ENCODE measurements at places on chromosomes 6 and 20. TPM values are rescaled to one million over a fixed set of nuclear protein-coding genes. Genes with fewer than 3 reads are reported as not detected.

- no peak for ATAC-seq
These were observed 35.1 kb upstream of the RNF144B start for GRCh38 chr6:18352001-18352400.

DNA sequence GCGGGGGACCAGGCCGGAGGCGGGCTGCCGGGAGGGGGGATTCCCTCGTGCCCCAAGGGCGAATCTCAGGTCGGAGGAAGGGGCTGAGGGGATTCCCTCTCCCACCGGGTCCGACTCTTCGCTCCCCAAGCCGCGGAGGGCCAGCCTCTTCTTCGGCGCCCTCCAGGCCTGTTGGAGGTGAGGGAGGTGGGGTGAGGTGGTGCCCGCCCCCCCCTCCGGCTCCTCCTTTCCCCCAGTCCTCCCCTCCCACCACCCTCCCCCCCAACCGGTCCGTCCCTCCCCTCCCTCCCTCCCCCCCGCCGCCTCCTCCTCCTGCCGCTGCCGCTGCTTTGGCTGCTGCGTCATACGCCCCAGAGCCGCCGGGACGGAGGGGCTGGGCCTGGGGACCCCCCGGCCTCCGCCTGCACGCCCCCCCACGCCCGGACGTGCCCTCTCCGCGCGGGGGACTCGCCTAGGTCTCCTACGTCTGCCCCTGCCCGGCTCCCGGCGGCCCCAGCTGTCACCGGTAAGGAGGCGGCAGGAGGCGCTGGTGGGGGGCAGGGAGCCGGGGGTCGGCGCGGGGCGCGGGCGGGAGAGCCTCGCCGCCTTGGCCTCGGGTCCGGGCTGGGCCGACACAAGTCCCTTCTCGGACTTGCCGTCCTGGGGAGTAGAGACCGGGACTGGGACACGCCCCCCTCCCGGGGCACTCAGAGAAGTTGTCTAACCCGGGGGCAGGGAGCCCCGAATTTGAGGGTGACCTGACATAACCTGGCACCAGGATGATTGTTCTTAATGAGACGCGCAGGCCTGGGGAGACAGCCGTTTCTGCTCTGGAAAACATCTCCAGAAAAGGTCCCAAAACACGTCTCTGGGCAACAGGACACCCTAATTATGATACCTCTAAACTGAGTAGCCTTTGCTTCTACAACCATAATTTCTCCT, at the start of gene PHF1:
PHF1 (plus strand) TSS at position 304 of the 921 bp plus-strand sequence. CDS start 1,250 bp downstream, outside the sequence.
- peak; percentile 45 for ATAC-seq

DNA sequence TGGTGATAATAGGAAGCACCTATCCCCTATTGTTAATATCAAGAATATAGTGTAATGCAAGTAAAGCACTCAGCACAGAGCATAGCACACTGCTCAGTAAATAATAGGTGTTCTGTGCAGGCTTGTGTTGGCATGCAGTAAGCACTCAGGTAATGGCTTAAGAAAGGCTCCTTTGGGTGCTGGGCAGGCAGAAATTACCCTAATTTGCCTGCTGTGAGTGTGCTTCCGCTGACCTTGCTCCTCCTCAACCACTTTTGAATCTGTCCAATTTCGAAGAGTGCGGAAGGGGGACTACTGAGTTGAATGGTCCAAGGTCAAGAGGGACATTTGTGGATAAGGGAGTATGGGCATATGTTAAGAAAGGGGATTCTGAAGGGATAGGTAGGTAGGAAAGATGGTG, 15.4 kb downstream of the SRSF3 start:
- no peak for ATAC-seq

GRCh38 chr6:42987533-42988451, 3.4 kb downstream of the PPP2R5D start:
- no peak for ATAC-seq

DNA sequence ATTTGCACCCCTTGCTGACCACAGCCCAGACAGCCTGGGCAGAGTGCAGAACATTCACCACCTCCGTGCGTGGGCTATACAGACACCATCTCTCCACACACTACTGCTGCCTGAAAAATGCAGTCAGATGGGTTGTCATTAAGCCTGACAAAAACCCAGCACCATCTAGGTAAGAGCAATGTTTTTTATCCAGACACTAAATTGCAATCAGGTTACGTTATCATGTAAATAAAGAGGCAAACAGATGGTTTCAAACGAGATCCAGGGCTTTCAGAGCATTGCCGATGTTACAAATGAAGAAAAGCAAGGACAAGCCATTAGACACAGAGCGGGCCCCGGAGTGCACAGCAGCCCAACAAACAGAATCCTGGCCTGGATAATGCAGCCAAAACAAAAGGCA, 269.6 kb downstream of the PKHD1 start:
- peak; percentile 39 for ATAC-seq

GRCh38 chr6:11224252-11224965, 8.1 kb downstream of the NEDD9 start:
- no peak for ATAC-seq

- ATAC-seq: no peak
These were observed 49.2 kb downstream of the MRAP2 start for GRCh38 chr6:84082689-84083265.

DNA sequence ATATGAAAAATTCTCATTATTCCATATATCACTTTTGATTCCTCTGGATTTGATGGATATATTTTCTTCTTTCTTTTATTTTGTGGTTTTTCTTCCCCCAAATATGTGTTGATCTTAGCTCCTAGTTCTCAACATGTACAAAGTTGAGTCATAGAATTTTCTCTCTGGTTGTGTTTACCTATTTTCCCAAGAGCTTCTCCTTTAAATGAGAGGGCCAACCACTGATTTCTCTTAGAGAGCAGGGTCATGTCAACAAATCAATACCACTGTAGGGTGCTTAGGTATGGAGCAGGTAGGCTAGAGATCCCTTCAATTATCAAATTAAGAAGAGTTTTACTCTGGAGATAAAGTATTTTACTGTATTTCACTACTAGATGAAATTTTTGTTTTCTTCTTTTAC, 145.7 kb downstream of the BMP5 start:
- no peak for ATAC-seq

GRCh38 chr20:56795492-56795891, 166.4 kb downstream of the TFAP2C start:
- ATAC-seq: no peak

GRCh38 chr6:157758516-157759023, 64.5 kb upstream of the SNX9 start:
- no peak for ATAC-seq

DNA sequence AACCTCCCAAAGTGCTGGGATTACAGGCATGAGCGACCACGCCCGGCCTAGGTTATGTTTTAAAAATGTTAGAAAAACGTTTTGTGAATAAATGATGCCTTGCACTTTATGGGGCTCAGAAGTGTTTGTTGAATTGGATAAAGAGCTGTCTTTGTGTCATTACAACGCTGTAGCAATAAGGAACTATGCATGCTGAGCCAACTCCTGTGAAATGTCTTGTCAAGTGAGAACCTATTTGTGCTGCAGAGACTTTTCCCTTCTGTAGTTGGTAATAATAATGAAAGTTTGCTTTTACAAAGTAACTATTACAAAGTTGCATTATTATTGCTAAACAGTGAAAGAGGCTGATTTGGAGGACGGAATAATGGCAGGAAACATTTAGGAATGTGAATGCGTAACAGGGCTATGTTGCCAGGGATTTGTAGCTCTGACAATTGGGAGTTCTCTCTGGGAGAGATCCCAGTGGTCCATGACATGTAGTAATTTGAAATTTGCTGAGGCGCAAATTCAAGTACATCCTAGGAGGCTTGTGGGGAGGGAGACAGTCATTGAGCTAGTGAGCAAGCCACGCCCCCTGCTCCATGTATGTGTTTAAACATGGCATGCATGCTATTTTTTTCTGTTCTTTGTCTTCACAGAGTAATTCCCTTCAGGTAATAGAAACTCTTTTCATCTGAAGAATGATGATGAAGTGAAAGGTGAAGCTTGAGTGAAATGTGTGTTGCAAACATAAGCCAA, 16.8 kb upstream of the BICRAL start:
- no peak for ATAC-seq

- ATAC-seq: no peak
These were observed 42.9 kb downstream of the UQCC1 start for GRCh38 chr20:35368666-35369423.

DNA sequence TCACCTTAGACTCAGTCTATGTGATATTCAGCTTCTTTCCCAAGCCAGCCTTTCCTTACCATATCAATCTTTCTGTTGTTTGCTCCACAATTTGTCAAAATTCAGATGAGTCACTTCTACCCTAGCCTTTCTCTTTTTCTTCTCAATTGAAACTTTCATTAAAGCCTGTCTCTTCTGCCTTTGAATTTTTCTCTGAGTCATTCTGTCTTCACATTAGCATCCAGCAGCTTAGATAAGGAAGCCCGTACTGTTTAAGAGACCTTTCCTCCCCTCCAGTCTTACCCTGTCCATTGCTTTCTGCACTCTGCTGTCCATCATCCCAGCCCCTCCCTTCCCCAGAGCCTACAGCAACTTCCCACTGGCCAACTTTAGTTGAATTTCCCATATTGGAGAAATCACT, 34.9 kb upstream of the RALGAPA2 start:
- no peak for ATAC-seq

DNA sequence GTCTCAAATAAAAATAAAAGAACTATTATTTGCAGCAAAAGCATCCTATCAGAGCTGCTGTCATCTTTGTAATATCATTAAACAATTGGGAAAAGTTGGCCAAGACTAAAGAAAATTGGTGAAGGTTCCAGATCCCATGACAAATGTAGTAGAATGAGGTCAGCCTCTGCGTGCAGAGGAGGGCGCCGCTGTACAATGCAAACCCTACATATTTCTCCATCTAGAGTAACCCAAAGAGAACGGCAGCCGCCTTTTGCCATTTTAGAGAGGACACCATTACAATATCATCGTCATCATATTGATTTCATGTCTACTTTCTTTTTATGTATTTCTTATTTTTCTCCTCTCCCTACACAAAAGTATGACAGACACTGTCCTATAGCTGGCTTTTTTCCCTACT, 59.5 kb downstream of the ZMYND8 start:
- ATAC-seq: no peak

DNA sequence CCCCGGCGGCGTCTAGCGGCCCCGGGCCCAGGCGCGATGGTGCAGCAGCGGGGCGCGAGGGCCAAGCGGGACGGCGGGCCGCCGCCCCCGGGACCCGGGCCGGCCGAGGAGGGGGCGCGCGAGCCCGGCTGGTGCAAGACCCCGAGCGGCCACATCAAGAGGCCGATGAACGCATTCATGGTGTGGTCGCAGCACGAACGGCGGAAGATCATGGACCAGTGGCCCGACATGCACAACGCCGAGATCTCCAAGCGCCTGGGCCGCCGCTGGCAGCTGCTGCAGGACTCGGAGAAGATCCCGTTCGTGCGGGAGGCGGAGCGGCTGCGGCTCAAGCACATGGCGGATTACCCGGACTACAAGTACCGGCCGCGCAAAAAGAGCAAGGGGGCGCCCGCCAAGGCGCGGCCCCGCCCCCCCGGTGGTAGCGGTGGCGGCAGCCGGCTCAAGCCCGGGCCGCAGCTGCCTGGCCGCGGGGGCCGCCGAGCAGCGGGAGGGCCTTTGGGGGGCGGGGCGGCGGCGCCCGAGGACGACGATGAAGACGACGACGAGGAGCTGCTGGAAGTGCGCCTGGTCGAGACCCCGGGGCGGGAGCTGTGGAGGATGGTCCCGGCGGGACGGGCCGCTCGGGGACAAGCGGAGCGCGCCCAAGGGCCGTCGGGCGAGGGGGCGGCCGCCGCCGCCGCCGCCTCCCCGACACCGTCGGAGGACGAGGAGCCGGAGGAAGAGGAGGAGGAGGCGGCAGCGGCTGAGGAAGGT, 715 bp downstream of the SOX12 start:
- ATAC-seq: no peak

- ATAC-seq: no peak
These were observed 152.7 kb downstream of the LY86 start for GRCh38 chr6:6741264-6741663.

DNA sequence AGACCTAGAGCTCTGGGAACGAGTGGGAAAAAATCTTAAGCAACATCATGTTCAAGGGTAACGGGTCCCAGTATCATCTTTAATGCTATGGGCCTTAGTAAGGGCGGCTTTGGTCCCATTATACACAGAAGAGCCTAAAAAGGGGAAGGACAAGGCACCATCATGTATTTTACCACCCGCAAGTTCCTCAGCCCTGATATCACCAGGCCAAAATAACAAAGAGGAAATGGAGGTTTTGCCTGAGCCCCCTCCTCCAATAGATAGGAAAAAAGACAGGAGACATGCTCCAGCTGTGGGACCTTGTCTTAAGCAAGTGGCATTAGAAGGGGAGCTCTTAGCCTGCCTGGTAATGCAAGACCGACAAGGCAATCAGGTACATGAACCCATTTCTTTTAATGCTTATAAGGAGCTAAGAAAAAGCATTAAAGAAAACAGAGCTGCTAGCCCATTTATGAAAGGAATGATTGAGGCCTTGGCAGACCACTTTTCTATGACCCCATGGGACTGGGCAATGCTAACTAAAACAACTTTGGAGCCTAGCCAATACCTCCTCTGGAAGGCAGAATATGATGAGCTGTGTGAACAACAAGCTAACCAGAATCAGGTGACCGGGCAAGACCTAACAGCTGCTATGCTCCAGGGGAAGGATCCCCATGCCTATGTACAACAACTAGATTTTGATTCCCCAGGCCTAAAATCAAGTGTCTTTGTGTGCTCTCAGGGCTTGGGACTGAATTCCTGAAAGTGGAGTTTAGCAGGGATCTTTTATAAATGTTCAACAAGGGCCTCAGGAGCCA, 23.2 kb downstream of the HLA-DPA1 start:
- no peak for ATAC-seq

GRCh38 chr6:138891255-138891986, 95.5 kb downstream of the ECT2L start:
- ATAC-seq: no peak

DNA sequence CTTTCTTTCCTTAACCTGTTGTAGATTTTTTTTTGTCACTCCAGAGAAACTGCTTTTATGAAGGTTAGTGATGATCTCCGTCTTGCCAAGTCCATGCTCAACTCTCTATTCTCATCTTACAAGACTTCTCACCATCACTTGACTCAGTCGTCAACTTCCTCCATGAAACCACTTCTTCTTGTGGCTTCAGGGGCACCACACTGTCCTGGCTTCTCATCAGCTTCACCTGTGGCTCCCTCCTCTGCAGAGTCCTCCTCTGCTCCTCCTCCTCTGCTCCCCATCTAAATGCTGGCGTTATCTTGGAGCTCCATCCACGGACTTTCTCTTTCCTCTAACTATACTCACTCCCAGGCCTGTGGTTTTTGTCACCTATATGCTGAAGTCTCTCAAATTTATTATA, 187.5 kb downstream of the BACH2 start:
- no peak for ATAC-seq

UFL1 gene
- total RNA-seq: 33.7 TPM

NCOA3 gene
- 61.7 TPM for total RNA-seq

KCNK16 gene
- total RNA-seq: not detected

PKIB gene
- total RNA-seq: 0.49 TPM

TCF15 gene
- 0.14 TPM for total RNA-seq

NECAB3 gene
- total RNA-seq: 18.9 TPM

CD24 gene
- total RNA-seq: 0.52 TPM

C20orf96 gene
- total RNA-seq: 10.8 TPM

OR12D2 gene
- total RNA-seq: not detected

MUCL3 gene
- total RNA-seq: 0.31 TPM

ETV7 gene
- 2.4 TPM for total RNA-seq

SLC32A1 gene
- total RNA-seq: 0.85 TPM

TAP1 gene
- total RNA-seq: 0.85 TPM

MTHFD1L gene
- 82.3 TPM for total RNA-seq

Data from motor neuron (in vitro differentiated cells).